ENCODE measurements at places on chromosomes 11 and 22.

GRCh38 chr11:326592-326841, 5.9 kb upstream of the IFITM3 start:
- DNase-seq: no peak
- peak overlapping the region; percentile 67 for H3K4me3 ChIP-seq
- H3K27me3 ChIP-seq: no peaks in the 10 kb centered on the region
- peak overlapping the region; percentile 96 for H3K27ac ChIP-seq

DNA sequence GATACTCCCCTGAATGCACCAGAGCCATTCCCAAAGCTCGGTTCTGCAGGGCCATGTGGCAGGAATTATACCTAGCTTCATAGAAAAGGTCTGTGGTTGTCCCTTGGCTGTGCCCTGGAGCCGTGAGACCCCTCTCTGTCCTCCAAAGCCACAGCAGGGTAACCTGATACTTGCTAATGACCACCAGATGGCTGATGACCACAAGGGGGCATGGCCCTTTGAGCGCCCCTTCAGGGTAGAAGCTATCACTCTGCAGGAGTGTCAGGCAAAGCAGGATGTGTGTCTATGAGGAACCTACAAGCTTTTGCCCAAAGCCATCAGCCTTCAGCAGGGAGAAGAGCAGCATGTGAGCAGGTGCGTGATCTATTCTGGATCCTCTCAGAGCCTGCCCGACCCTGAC, 95.3 kb downstream of the NTM start:
- no peaks in the 10 kb centered on the region for H3K4me1 ChIP-seq
- H3K27ac ChIP-seq: no peak overlapping the region
- H3K36me3 ChIP-seq: no peaks in the 10 kb centered on the region
- DNase-seq: no peak
- no peak overlapping the region for H3K4me3 ChIP-seq
- peaks cover 14% of the 10 kb centered on the region for H3K27me3 ChIP-seq

DNA sequence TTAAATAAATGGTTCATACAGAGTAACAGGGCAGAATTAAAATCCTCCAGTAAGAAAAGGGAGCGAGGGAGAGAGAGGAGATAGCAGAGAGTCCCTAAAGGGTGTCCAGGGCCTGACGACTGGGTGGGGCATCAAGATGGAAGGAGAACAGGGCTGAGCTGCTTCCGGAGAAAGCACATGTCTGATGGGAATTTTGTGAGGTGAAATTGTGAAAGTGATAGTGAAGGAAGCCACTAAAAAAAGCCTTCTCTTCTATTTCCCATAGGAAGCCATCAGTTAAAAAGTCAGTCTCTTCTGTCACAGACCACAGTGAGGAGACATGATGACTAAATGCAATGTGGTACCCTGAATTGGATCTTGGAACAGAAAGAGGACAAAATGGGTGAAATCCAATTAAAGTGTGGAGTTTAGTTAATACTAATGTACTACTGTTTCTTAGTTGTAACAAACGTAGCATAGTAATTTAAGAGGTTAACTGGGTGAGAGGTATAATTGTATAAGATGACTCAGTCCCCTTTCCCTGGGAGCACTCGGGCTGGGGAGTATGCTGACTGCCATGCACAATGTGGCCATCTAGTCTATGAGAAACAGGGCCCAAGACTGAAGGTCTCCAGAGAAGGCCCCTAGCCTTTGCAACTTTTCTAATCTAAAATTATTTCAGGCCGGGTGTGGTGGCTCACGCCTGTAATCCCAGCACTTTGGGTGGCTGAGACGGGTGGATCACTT, 29.5 kb upstream of the FCHSD2 start:
- no peaks in the 10 kb centered on the region for H3K4me1 ChIP-seq
- no peak overlapping the region for H3K27ac ChIP-seq
- H3K36me3 ChIP-seq: no peaks in the 10 kb centered on the region
- no peaks in the 10 kb centered on the region for H3K27me3 ChIP-seq
- DNase-seq: no peak
- no peak overlapping the region for H3K4me3 ChIP-seq

DNA sequence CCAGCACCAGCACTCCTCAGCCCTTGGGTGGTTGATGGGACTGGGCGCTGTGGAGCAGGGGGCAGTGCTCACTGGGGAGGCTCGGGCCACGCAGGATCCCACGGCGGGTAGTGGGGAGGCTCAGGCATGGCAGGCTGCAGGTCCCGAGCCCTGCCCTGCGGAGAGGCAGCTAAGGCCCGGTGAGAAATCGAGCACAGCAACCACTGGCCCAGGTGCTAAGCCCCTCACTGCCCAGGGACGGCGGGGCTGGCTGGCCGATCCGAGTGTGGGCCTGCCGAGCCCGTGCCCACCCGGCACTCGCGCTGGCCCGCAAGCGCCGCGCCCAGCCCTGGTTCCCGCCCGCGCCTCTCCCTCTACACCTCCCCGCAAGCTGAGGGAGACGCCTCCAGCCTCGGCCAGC, 56.0 kb upstream of the ZNF195 start:
- peaks cover 14% of the 10 kb centered on the region for H3K27me3 ChIP-seq
- H3K27ac ChIP-seq: no peak overlapping the region
- peaks cover 5% of the 10 kb centered on the region for H3K4me1 ChIP-seq
- no peak overlapping the region for H3K4me3 ChIP-seq

DNA sequence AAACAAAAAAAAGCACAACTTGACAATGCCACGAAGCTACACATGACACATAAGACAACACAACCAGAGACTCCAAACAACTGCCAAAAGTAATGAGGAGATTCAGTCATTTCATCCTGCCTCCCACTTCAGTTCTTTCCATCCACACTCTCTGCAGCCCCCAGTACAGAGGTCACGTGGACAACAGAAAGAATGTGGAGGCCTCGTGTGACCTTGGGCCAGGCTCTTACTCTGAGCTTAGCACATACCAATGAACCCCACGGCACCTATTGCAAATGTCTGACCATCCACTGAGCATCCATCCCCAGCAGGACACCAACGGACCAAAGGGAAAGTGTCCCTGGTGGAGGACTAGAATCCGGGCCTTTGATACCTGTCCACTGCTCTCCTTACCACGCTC, 12.5 kb downstream of the CBX7 start:
- H3K4me1 ChIP-seq: peaks cover 15% of the 10 kb centered on the region
- no peak for DNase-seq
- H3K36me3 ChIP-seq: peaks cover 6% of the 10 kb centered on the region
- H3K27ac ChIP-seq: no peak overlapping the region
- no peak overlapping the region for H3K4me3 ChIP-seq
- no peaks in the 10 kb centered on the region for H3K27me3 ChIP-seq

GRCh38 chr11:120642196-120642894, 130.8 kb downstream of the GRIK4 start:
- H3K36me3 ChIP-seq: no peaks in the 10 kb centered on the region
- H3K27me3 ChIP-seq: peaks cover 32% of the 10 kb centered on the region
- H3K27ac ChIP-seq: no peak overlapping the region
- no peaks in the 10 kb centered on the region for H3K4me1 ChIP-seq
- DNase-seq: no peak

DNA sequence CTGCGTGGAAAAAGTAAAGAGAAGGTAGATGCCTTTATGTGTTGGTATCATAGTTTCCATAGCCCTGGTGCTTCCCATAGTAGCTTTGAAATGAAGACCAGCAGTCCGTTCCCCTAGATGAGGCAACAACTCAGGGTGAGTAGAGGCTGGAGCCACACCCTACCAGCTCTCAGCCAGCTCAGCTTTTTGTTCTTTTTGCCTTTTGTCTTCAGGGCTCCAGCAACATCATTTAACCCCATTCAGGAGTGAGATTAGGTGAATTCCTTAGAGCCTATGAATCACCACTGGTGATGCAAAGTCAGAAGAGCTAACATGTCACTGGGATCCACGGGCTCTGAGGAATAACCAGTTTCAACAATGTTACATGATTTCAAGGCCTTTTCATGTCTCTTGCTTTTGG, 14.0 kb upstream of the SESN3 start:
- no peak overlapping the region for H3K4me3 ChIP-seq
- no peak for DNase-seq
- H3K27me3 ChIP-seq: no peaks in the 10 kb centered on the region
- H3K27ac ChIP-seq: no peak overlapping the region
- H3K36me3 ChIP-seq: no peaks in the 10 kb centered on the region

- H3K27me3 ChIP-seq: peaks cover 26% of the 10 kb centered on the region
- peaks cover 7% of the 10 kb centered on the region for H3K4me1 ChIP-seq
- DNase-seq: peak; percentile 59
- H3K4me3 ChIP-seq: no peak overlapping the region
- H3K36me3 ChIP-seq: no peaks in the 10 kb centered on the region
These were observed 97.3 kb upstream of the AKIP1 start for GRCh38 chr11:8813658-8814057.

DNA sequence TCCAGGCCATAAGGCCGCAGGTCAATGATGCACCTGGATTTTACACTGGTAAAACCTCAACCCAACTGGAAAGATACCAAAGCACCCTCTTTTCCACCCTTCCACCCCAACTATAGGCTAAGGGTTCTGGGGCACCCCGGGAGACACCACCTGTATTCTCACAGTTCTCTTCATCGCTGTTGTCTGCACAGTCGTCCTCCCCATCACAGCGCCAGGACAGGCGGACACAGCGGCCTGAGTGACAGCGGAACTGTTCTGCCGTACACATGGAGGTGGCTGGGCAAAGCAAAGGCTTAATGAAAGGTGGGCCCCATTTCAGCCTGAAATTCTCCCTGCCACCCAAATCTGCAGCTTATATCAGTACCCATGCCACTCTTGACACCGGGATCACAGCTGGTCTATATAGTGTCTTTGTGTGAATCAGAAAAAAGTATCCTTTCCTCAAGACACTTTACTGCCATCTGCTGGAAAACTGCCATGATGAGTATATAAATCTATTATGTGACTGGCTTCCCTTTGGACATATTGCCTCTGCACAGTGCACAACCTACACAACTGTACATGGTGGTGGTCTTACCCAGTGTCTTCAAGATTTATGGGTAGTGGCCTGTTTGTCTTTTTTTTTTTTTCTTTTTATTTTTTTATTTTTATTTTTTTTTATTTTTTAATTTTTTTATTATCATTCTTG, 21.5 kb downstream of the LRP4 start:
- H3K4me3 ChIP-seq: no peak overlapping the region
- no peaks in the 10 kb centered on the region for H3K27me3 ChIP-seq
- DNase-seq: no peak
- H3K36me3 ChIP-seq: no peaks in the 10 kb centered on the region

DNA sequence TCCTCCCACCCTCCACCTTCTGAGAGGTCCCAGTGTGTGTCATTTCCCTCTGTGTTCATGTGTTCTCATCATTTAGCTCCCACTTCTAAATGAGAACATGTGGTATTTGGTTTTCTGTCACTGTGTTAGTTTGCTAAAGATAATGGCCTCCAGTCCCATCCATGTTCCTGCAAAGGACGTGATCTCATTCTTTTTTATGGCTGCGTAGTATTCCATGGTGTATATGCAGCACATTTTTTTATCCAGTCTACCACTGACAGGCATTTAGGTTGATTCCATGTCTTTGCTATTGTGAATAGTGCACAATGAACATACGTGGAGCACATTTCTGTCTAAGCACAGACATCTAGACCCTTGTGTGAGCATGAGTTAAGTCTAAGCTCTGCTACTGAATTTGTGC, 5.7 kb downstream of the CD3E start:
- H3K27me3 ChIP-seq: no peaks in the 10 kb centered on the region
- peak overlapping the region; percentile 11 for H3K4me3 ChIP-seq
- no peak for DNase-seq
- H3K27ac ChIP-seq: peak overlapping the region; percentile 90
- peaks cover 95% of the 10 kb centered on the region for H3K36me3 ChIP-seq
